MG63 (cell line): ENCODE measurements at places on chromosomes 3 and 15. TPM values are rescaled to one million over a fixed set of nuclear protein-coding genes. Genes with fewer than 3 reads are reported as not detected.

The ATP13A5 gene
- not detected in 2 replicates for total RNA-seq

The SLC6A20 gene
- not detected in 2 replicates for total RNA-seq

- peak; percentile 76 for DNase-seq
Observed at GRCh38 chr15:50137330-50137761, 18.3 kb upstream of the ATP8B4 start.

The INKA1 gene
- total RNA-seq = 3.2 TPM in 1 of 2 replicates, not detected in the other

DNA sequence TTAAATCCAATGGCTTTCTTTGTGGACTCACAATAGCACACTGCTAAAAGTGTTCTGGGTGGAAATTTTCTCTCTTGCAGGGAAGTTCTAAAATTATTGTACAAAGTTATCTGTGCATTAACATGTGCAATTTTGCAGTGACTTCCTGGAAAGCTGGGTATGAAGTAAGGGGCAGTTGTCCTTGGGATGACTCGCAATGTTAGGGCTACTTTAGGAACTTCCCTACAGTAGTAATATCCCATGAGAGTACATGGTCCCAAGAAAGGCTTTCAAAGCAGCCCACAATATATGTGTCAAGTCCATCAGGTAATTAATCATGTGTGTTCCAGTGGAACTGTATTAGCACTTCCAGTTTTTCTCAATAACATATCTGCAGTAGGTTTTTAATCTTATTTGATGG is 201.0 kb upstream of the UBE2E2 start:
- no peak for DNase-seq

GRCh38 chr15:39999538-40000200 is 39.3 kb downstream of the SRP14 start:
- no peak for DNase-seq

- DNase-seq = no peak
Observed at GRCh38 chr3:140731440-140732119, 53.7 kb downstream of the TRIM42 start.

GRCh38 chr15:81182756-81183438 is 13.8 kb upstream of the IL16 start:
- no peak for DNase-seq

DNA sequence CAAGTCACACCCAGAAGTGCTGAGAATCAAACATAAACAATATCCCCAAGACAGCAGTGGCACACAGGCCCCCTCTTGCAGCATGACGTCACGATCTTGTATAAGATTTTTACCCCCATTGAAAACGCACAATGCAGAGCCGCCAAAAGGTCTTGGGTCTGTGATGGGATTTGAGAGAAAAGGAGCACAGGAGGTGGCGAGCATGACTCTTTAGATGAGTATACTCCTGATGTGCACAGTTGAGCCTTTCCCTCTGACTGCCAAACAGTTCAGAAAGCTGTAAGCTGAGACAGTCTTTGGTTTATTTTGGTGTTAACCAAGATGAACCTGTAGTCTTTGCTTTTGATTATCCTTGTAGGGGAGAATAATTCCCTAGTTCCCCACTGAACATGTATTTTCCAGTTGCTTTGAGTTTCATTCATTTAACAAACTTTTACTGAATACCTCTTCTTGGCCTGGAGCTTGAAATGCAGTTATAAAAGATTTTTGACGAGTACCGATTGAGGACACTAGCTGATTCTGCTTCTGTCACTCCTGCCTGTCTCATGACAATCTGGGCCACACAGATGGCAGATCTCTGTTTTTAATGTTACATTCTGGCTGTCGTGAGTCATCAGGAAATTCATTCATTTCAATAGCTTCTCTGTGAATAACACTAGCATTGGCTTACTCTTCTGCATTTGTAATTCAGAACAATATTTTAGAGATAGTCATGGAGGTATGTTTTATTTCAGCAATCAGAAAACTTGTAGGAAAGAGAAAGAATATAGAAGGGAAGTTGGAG is 28.9 kb downstream of the CFAP91 start:
- DNase-seq = no peak

DNA sequence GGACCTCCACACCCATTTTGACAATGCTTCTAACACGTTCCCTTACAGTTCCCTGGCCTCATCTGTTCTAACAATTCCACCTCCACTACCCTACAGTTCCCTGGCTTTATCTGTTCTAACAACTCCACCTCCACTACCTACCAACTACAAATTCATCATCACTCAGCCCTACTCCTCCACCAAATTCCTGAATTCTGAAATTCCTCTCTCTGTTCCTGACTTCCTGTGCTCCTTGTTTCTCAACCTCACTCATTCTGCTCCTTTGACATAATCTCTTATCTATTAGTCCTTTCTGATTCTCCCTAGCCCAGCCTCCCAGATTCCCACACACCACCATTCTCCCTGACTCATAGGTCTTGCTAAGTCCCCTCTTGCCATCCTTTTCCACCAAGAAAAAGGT is 22.5 kb downstream of the UPK1B start:
- no peak for DNase-seq

DNA sequence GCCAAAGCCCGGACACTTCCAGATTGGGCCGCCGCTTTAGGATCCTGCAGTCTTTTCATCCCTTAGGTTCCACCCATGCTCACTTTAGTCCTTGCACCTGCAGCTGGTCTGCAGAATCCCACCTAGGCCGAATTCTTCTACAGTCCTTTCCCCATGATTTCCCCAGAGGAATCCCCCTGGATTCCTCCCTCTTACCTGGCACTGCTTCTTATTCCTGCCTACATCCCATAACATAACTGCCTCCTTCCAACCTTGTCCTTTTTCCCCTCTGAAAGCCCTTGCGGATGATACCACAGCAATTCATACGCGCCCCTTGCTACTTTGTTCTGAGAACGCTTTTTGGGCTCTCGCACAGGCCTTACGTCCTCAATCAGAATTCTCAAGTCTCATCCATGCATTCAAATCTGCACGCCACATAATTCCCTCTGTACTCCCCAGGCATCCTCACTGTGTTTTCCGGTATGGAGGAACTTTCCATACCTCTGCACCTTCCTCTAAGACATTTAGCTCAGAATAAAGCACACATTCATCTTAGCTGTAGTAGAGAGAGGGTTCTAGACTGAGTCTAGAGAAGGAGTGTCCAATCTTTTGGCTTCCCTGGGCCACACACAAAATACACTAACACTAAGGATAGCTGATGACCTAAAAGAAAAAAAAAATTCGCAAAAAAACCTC is 619 bp downstream of the EIF2AK4 start:
- DNase-seq = no peak
